Kidney epithelial cell (primary cell): ENCODE measurements at places on chromosomes 11 and 22. TPM values are rescaled to one million over a fixed set of nuclear protein-coding genes. Genes with fewer than 3 reads are reported as not detected.

The BACE1 gene
- 13.6 and 17.2 TPM in 2 replicates for total RNA-seq

- no peak for DNase-seq
Measured at GRCh38 chr11:95070471-95070870, 3.8 kb downstream of the SRSF8 start.

- no peak for DNase-seq
Measured at GRCh38 chr11:44620328-44620725, 54.9 kb downstream of the CD82 start.

DNA sequence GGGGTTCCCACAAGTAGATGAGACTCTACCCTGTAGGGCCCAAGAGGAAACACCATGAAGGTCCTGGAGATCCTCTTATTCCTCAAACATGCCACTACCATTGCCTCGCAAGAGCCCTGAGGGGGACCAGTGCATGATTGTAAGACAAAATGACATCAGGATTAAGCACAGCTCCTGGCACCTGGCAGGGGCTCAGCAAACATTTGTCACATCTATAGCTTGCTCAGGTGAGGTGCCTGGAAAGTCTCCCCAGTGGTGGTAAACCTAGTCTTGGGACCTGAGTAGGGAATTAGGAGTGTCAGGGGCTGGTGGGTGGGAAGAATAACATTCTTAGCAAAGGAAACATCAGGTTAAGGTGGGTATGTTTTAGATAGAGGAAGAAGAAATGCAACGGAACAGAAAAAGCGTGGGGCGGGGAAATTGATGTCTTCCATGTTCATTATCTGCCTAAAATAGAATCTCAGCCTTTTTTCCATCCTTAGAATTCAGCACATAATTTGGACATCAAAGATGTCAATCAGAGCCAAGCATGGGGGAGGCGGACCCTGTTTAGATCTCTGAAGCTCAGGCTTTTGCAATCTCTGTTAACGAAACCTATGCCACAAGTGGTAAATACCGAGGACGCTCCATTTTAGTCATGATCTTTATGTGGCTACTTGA is 924 bp downstream of the YPEL1 start:
- DNase-seq = no peak

- DNase-seq = no peak
Measured at GRCh38 chr11:126280595-126280994, 2.3 kb upstream of the TIRAP start.

DNA sequence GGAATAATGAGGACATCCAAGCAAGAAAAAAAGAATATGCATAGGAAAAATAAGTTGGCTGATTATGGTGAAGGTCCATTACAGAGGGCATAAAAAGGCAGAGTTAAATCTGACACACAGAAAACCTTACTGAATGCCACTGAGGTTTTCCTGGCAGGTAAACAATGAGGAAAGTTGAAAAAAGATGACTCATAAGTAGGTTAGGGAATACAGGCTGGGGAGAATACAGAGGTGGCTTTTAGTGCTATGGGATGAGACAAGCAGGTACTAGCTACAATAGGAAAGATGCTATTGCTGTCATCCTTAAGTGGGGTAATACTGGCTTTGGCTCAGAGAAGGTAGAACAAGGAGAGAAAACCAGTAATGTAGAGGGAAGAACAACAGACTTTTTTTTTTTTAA is 44.7 kb downstream of the CSTF3 start:
- DNase-seq = peak; percentile 28

The CNTN5 gene
- total RNA-seq = 0.29 TPM in 1 of 2 replicates, not detected in the other

The MICAL3 gene
- total RNA-seq = 38.9 and 53.1 TPM in 2 replicates

DNA sequence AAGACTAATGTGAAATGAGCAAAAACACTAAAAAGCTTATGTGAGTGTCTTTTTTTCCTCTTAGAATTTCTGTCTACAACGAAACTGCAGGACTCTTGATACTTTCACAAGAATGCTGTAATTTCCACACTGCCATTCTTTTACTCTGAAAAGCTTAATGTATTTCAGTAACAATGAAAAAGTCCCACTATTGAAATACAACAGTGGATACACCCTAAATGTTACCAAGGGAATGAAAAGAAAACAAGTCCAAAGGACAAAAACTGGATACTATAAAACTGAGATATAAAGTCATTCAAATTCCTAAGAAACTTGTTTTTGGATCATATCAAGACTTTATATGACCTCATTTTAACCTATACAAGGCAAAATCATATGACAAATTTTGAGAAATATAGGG is 77.4 kb downstream of the SOX6 start:
- no peak for DNase-seq

The CNGA4 gene
- 0.14 and 0.54 TPM in 2 replicates for total RNA-seq

The CCDC88B gene
- 1.3 and 2.3 TPM in 2 replicates for total RNA-seq

DNA sequence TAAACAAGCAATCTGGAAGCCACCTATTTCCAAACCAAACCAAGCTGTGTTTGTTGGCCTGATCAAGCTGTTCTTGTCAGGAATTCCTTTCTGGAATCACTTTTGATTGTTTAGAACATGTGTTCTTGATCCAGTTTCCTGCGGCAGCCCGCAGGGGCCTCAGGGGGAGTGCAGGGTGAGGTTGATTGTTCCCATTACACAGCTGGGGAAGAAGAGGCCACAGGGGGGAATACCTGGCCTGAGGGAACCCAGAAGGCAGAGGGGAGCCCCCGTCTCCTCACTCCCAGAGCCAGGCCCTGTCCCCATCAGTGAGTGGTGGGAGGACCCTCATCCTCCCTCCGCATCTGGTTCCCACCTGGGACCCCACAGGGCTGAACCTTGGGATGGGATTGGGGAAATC is 4.2 kb downstream of the MRGPRD start:
- DNase-seq = no peak

- no peak for DNase-seq
Measured at GRCh38 chr11:117891362-117891761, 14.9 kb upstream of the FXYD6 start.

- no peak for DNase-seq
Measured at GRCh38 chr22:32697331-32697995, 104.0 kb upstream of the TIMP3 start.
